Fibroblast of villous mesenchyme (primary cell): ENCODE measurements at places on chromosomes 3 and 15. TPM values are rescaled to one million over a fixed set of nuclear protein-coding genes. Genes with fewer than 3 reads are reported as not detected.

Gene ZPLD1
- 0.43 and 1.3 TPM in 2 replicates for total RNA-seq

Gene CSTA
- 0.32 TPM in 1 of 2 replicates, not detected in the other for total RNA-seq

Gene DUOXA2
- total RNA-seq = not detected in 2 replicates

Gene RETNLB
- total RNA-seq = not detected in 2 replicates

Gene C15orf40
- 8.7 and 9.1 TPM in 2 replicates for total RNA-seq

Gene CCDC13
- total RNA-seq = 0.43 and 0.64 TPM in 2 replicates

Gene THAP10
- 1.9 and 2.6 TPM in 2 replicates for total RNA-seq

Gene GABRG3
- not detected in 2 replicates for total RNA-seq

Gene RBMS3
- 64.1 and 85.9 TPM in 2 replicates for total RNA-seq

Gene UBL7
- 37.0 and 42.7 TPM in 2 replicates for total RNA-seq

Gene ZBTB20
- total RNA-seq = 22.9 and 28.1 TPM in 2 replicates
